Activated naive CD8-positive, alpha-beta T cell treated with anti-CD3 and anti-CD28 coated beads for 36 hours (primary cell): ENCODE measurements at places on chromosomes 4 and X. TPM values are rescaled to one million over a fixed set of nuclear protein-coding genes. Genes with fewer than 3 reads are reported as not detected.

DNA sequence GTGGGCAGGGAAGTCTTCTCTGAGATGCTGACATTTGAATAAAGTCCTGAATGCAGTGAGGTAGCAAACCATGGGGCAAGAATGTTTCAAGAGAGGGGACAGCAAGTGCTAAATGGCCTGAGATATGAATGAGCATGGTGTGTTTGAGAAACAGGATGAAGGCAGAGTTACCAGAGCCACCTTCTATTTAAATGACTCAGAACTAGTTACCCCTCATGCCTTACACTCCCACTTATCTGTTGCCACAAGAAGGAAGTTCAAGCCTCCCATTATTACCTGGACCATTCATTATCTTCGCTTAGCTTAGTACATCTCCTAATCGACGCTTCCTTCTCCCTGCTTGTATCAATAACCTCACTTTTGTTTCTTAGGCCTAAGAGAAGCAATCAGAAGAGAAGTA, 67.7 kb upstream of the STARD8 start:
- DNase-seq = no peak

C1QTNF7 gene
- total RNA-seq = not detected

VSIG1 gene
- total RNA-seq = 0.56 TPM

GRCh38 chr4:76589872-76590797, 155.1 kb downstream of the SHROOM3 start:
- DNase-seq = no peak

GRCh38 chrX:131958724-131959123, 64.4 kb upstream of the STK26 start:
- no peak for DNase-seq

DNA sequence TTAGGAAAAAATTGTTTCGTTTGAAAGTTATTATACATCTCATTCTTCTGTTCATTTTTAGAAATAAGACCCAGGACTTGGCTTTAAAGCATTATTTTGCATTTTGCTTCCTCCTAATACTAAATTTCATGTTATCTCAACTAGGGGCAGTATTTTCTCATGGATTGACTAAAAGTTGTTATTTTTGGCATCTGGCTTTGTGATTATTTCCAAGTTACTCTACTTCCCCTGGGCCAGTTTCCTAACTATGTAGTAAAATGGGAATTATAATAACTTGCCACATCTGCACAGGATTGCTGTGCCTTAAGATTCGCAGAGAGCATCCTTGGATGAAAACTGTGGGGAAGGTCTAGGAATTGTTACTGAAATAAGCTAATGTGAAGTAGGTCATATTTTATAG, 3.0 kb downstream of the RBPJ start:
- DNase-seq = no peak

ZNF674 gene
- 1.7 TPM for total RNA-seq

DNA sequence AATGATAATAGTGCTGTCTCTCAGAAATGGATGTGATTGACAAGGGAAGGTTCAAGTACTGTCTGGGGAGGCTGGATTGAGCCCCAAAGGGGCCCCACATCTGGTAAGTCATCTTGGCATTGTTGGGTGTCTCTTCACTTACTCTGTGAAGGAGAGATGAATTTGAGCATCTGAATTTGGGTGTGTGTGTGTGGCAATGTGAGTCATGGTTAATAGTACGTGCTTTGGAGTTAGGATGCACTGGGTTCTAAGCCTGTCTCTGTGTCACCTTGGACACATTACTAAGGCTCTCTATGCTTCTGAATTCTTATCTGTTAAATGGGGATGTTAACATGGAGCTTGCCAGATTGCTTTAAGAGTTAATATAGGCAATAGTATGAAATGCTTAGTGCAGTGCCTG, 80.4 kb downstream of the FRAS1 start:
- DNase-seq = no peak

PWWP3B gene
- not detected for total RNA-seq

DNA sequence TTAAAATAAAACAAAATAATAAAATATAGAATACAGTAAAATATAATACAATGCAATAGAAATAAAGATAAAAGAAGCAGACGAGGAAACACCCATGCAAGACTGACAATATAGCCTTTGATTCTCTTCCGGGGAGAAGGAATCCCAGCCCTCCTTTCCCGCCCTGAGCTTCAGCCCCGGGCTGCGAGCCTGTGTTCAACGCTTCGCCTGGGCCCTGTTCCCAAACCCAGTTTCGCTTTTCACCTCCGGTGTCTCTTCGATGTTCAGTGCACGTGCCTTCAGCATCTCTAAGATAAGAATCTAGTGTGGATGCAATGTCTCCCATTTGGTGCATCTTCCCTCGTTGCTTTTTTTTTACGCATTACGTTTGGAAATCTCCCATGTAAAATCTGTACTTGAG, 38.4 kb upstream of the ARSD start:
- DNase-seq = no peak

SFRP2 gene
- total RNA-seq = 0.14 TPM

MAOB gene
- not detected for total RNA-seq

F8A2 gene
- not detected for total RNA-seq

GRCh38 chrX:30992381-30992904, 79.4 kb downstream of the FTHL17 start:
- DNase-seq = no peak

GRCh38 chr4:14596904-14597303, 405.4 kb upstream of the CPEB2 start:
- no peak for DNase-seq

DNA sequence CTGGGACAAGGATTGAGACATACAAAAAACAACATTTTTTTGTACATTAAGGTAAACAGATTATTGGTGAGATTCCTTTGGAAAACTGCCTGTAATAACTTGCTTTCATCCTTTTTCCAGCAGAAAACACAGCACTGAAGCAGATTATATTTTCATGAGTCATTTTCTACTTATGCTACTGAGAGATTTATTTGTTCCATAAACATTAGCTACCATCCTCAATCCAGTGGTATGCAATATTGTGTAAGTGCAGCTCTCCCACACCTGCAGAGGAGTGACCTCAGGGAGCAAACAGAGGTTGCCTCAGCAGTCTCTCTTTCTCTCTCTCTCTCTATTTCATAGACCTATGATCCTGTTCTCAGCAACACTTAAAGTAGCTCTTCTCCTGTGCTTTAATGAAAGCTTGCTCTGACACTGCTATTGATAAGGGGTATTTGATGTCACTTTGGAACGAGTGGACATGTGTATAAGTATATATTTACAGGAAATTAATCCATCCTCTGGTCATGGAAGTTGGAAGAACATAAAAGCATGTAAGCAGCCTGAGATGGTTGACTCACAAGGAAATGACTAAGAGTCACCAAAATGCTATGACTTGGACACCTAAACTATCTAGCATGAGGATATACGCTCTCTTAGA, 163.7 kb upstream of the SPANXC start:
- no peak for DNase-seq

CXorf49 gene
- not detected for total RNA-seq

GRCh38 chr4:114423582-114423981, 175.0 kb upstream of the UGT8 start:
- no peak for DNase-seq

DNA sequence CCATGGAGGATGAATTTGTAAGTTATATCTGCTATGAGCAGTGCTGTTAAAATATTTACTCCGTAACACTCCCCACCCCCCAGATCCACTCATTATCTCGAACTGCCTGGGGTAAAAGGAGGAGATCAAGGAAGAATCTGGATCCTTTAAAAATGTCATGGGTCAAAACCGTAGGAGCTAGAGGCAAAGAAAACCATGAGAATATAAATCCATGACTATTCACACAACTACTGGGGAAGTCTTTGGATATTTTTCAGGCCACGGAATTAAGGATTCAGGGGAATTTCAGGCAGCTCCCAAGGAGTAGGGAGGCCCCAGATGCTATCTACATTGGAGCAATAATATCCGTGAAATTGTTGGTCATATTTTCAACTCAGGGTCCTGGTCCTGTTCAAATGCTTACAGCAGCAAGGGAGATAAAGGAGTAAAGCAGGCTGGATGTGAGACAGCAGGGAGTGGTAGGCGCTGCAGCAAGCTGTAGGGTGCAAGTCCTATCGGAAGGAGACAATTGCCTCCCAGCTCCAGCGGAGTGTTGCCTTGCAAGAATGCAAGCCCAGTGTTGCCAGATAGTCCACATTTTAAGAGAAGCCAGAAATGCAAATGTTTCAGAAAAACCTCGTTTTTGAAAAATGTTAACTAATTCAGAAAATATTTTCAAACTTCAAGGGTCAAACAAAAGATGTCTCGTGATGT, 116.2 kb upstream of the KIT start:
- DNase-seq = no peak

UGT8 gene
- total RNA-seq = 0.12 TPM

DNA sequence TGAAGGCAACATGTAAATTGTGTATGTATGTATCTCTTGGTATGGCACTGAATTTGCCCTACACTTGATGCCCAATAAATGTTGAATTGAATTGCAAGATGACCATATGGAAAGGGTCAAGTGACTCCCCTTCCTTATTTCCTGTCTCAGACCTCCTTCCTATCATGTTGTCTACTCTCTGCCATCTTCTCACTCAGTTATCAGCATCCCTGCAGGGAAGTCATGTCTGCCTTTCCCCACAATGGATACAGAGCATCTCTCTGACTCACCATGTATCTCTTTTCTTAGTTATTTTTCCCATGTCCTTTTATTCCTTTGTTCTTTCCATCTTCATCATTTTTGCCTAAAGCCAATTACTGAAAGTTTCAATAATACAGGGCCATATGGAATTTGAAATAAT, 22.5 kb downstream of the BMX start:
- no peak for DNase-seq

FAT4 gene
- not detected for total RNA-seq

LRRC66 gene
- 0.06 TPM for total RNA-seq

DNA sequence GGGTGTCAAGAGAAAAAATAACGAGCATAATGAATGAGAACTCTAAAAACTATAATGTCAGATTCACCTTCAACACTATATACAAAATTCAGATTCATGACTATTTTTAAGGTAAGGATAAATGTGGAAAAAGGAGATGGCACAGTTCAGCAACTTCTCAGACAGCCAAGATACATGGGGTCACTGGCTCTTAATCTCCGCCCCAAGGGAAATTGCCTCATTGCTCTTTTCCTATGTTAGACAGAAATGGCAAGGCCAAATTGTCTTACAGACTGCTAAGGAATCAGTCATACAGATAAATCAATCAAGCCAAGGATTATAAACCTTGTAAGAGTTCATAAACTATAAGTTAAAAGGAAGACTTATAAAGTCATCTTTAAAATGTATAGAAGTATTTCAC, 183.4 kb downstream of the OPHN1 start:
- no peak for DNase-seq

DNA sequence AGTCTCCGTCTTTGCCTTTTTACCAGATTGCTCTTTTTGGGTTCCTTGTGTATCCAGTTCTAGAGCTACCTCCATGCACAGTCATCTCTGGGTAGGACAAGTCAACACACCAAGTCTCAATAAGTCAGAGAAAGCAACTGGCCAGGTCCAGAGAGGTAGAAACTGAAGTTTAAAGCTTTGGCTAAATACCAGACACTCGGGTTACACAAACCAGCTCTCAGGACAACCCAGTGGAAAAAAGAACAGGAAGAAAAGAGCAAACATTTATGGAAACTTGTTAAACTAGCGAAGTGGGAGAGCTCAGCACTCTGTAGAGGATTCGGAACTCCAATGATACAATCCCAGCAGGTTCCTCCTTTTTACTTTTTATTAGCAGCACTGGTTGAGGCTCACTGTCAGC, 291.0 kb upstream of the CPEB2 start:
- DNase-seq = no peak

- DNase-seq = no peak
These were observed 52.1 kb upstream of the LHFPL1 start for GRCh38 chrX:112731793-112732192.

GRCh38 chr4:6195602-6196319, 4.6 kb downstream of the JAKMIP1 start:
- DNase-seq = no peak

GRCh38 chrX:107728371-107729099, 47.1 kb downstream of the TSC22D3 start:
- no peak for DNase-seq

GRCh38 chrX:6225288-6225910, 3.3 kb downstream of the NLGN4X start:
- no peak for DNase-seq

GRCh38 chrX:46180258-46180687, 364.9 kb downstream of the ZNF674 start:
- peak; percentile 3 for DNase-seq

DNA sequence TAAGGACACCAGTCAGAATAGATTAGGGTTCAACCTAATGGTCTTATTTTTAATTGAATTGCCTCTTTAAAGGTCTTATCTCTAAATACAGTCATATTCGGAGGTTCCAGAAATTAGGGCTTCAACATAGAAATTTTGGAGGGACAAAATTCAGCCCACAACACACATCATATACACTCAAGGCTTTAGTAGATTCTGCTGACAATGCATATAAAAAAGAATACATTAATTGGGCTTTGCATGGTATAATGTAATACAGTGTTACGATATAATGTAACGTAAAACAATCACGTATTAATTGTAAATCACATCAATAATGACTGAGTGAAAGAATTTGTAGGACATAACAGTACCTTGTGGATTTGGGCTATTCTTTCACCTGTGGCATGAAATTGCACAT, 787.8 kb downstream of the STIM2 start:
- no peak for DNase-seq

PGAM4 gene
- total RNA-seq = 0.92 TPM

ZNF718 gene
- total RNA-seq = 11.1 TPM

DNA sequence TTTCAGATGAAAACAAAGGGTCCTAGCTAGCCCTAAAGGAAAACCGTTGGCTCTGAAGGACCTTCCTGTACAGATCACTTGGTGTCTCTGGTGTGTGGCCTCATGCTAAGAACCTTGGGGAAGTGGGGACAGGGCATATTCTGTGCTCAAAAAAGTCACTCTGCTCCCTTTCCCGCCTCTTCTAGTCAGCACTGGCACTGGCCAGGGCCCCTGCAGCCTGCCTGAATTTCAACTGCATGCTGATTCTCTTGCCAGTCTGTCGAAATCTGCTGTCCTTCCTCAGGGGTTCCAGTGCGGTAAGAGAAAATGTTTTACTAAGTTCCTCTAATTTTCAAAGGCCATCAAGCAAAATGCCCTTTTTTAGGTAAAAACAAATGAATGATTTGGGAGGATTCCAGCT, 3.4 kb downstream of the CYBB start:
- no peak for DNase-seq

GRCh38 chr4:22962295-22962694, 269.6 kb downstream of the GBA3 start:
- no peak for DNase-seq

- DNase-seq = no peak
These were observed 77.3 kb downstream of the STK32B start for GRCh38 chr4:5128569-5128968.

DNA sequence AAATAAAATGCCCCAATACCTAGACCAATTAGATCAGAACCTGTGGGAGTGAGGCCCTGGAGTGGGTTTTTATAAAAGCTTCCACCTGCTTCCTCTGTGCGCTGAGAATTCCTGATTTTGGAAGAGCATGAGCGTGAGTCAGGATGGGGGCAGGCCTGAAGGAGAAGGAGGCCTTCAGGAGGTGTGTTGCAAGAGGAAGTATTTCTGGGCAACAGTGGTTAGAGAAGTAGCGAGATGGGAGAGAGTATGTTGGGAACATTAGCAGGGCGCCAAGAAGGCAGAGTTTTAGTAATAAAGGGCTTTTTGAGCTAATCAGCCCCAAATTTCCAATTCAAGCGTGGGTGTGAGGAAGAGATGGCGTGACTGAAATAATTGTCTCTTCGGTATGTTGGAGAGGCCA, 349.8 kb downstream of the UNC5C start:
- DNase-seq = no peak

- no peak for DNase-seq
These were observed 292.8 kb upstream of the BOD1L1 start for GRCh38 chr4:13920111-13920875.

FAM9C gene
- not detected for total RNA-seq

EDA2R gene
- total RNA-seq = 0.87 TPM

ZDHHC15 gene
- 0.30 TPM for total RNA-seq
